ENCODE measurements at places on chromosomes 3 and 15. TPM values are rescaled to one million over a fixed set of nuclear protein-coding genes. Genes with fewer than 3 reads are reported as not detected.

DNA sequence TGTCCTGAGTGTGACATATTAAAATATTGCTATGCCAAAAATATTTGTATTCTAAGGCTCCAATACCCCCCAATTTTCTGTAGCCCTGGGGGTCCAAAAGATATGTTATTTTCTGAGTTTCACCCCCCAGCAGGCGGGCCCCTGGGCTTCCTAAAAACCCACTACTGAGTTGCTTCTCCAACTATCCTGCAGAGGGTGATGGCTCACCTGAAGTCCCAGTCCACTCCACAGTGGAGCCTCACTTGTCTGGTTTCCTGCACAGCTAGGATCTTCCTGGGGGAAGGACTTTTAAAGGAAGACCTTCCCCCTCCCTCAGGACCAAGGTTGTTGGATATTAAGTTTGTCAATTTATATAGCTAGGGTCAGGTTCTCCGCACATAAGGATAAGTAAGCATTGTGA is 1181.4 kb downstream of the ROBO2 start:
- no peak for DNase-seq

DNA sequence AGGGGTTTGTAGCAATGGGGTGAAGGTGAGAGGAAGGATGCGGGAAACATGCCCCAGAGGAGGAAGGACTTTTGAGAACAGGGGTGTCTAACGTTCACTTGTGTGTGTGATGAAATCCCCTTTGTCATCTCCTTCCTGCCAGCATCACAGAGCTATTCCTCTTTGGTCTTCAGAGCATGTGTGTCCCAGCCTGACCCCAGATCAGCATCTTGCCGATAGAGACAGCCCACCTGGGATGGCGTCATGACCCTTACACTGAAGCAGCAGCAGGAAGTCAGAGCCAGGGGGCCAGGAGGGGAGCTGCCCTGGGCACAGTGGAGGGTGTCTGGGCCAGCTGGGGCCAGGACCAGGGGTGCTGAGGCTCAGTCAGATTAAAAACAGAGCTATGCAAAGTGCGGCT is 29.9 kb upstream of the GRIP2 start:
- no peak for DNase-seq

DNA sequence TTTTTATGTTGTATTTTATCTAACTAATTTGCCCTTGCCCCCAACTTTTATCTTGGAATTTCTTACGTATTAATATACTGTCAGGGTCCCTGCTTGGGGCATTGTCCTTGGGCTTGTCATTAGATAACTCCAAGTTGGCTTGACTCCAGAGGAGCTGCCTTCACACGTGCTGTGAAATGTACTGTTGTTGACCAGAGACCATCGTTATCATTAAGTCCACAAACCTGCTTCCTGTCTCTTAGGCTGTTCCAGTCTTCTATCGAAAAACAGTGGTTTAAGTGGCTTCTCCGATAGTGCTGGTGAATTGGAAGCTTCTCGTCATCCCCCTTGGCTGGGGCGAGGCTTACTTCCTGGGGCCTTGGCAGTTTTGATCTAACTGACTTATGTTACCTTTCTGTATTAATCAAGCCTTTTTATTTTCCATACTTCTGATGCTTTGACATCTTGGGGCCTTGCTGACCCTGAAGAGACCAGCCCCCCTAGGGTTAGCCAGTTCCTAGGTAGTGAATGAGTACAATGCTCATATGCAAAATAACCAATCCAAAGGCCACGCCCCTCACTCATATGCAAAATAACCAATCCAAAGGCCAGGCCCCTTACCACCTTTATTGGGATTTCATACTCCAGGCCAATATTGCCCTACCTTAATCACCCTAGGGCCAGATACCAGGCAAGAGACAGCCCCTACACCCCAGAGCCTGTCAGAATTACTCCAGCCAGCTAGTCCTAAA is 164.5 kb downstream of the IGF1R start:
- DNase-seq, result no peak

DNA sequence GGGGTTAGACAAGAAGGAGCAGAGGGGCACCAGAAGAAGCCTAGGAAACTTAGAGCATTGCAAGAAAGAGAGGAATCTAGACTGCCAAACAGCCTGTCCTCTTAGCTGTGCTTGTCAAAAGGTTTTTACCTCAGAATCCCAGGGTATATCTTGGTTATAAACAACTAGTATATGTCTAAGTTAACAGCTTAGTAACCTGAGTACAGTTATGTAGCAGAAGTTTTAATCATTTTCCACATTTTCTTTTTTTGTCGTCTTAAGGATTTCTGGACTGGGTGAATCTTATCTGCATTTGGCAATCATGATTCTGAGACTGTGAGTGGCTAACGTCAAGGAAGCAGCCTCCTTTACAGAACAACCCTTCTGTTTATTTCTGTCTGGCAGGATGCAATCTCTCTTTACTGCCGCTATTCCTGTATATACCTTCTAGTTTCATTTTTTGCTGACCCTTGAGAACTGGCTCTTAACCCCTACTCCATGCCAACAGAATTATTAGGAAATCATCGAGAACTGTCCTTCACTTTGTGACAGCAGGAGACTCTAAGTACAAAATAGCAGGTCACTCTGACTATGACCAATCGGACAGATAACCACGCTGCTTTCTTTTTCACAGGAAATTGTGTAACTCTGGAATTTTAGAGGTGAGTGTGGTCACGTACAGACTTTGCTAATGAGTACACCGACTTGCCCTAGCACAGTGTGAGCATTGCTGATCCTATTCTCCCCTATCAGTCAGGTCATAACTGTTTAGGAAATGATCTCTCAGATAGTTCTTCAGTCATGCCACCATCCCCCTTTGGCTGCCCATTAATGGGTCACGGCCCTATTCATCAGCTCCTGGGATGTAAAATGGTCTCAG is 3.3 kb upstream of the CP start:
- DNase-seq, result peak; percentile 49

DNA sequence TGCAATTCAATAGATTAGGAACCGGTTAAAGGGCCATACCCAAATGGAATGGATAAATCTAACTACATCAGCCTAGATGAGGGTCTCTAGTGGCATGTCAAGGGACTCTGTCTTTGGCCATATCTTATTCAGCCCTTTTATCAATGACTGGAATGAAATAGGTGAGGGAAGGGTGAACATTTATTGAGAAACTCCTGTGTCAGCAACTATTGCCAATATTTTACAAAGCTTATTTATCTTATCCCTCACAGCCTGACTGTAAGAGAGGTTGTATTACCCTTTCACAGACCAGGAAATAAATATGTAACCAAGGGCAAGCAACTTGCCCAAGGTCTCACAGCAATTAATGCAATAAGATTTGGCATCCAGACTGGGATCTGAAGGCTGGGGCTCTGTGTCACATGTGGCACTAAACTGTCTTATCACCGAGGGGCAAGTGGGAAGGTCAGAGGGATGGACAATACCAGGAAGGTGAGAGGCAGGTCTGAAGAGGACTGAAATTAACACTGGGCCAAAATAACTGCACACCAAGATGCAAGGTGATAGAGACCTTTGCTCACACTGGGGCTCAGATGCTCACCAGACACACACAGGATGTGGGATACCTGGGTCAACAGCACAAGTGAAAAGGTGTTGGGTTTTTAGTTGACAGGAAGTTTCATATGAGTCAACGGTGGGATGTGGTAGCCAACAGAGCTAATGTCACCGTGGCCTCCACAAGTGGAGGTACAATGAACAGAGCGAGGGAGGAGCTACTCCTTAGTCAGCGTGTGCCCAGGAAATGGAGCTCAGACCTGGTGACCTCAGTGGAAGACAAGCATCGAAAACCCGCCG is 261.3 kb downstream of the RPLP1 start:
- no peak for DNase-seq

DNA sequence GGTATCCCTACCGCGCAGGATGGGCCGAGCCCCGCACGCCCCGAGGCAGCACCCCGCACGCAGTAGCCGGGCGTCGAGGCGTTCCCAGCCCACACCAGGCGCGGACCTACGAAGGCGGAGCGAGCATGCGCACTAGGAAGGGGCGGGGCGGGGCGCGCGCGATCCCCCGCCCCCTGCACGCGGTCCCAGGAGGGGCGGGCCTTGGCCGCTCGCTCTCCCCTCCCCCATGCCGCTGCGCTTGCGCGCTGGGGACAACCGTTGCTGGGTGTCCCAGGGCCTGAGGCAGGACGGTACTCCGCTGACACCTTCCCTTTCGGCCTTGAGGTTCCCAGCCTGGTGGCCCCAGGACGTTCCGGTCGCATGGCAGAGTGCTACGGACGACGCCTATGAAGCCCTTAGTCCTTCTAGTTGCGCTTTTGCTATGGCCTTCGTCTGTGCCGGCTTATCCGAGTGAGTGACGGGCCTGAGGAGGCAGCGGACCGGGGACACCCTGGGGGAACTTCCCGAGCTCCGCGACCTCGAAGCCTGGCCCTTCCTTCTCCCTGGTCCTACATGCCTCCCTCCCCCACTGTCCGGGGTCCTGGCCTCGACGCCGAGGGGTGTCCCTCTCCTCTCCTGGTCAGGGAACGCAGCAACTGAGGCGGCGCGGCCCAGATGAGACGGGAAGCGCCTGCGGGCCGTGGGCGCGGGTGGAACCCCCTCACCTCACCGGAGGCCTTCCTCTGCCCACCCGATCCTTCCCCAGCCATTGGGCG is at the start of gene SPESP1:
TSS of gene SPESP1 (plus strand) at position 258 of the 755 bp plus-strand sequence. CDS start at position 387, 129 bp downstream.
- no peak for DNase-seq

DNA sequence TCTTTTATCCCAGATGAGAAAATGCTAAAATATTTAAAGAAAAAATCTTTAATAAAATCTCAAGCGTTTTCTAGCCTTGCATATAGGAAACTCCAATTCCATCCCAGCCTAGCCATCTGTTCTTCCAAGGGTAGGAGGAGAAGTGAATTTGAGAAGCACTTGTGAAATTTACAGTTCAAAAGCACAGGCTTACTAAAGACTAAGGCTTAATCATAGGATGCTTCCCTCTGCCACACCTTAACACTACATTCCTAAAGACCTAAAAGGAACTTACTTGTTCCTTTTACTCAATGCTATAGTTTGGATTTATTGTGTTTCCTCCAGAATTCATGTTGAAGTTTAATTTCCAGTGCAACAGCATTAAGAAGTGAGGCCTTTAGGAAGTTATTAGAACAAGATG is 764.8 kb upstream of the CADM2 start:
- DNase-seq, result no peak

- DNase-seq, result no peak
Observed at GRCh38 chr3:149080011-149080698, 6.2 kb downstream of the HLTF start.

GRCh38 chr15:69737916-69738315 is 285.3 kb downstream of the RPLP1 start:
- DNase-seq, result no peak

GRCh38 chr3:29936766-29937165 is 655.9 kb downstream of the RBMS3 start:
- DNase-seq, result no peak

DNA sequence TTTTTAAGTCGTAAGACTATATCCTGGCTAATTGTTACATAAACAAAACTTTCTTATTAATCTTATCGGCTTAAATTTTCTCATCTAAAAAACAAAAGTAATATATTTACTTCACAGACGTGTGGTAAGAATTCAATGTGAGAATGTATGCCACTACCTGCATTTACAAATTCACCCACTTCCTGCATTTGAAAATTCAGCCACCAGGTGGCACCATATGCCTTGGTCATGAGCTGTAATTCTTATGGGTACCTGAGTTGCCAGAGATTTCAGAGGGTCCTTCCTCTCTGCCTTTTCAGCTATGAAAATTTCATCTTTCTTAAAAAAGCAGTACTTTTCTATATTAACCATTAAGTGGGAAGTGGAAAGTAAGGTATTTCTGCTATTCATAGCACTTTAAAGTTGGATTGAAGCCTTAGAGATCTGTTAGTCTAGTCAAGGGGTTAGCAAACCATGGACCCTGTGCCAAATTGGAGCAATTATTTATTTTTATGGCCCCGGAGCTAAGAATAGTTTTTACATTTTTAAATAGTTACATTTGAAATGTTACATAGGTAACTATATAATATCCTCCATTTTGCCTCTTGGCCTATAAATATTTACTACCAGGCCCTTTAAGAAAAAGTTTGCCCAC is 127.8 kb downstream of the HCN4 start:
- peak; percentile 91 for DNase-seq

- DNase-seq, result no peak
Observed at GRCh38 chr3:148389916-148390315, 307.8 kb upstream of the AGTR1 start.

DNA sequence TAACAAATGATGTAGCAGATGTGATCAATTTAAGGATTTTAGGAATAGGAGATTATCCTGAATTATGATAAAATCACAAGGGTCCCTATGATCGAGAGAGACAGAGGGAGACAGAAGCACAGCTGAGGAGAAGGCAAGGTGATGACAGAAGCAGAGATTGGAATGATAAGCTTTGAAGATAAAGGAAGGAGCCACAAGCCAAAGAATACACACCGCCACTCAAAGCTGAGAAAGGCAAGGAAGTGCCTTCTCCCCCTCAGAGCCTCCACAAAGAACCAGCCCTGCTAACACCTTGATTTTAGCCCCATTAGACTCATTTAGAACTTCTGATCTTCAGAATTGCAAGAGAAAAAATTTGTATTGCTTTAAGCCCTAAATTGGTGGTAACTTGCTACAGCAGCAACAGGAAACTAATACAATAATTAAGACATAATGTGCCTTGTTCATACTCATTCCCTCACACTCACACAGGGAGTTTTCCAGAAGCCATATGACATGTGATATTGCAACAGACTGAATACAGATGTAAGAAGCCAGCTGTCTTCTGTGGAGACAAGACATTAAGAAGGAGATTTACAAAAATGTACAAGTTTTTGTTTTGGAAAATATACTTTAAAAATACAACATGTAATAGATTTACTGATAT is 38.2 kb downstream of the TRANK1 start:
- no peak for DNase-seq

- no peak for DNase-seq
Observed at GRCh38 chr3:57935539-57935938, 72.7 kb upstream of the FLNB start.

- no peak for DNase-seq
Observed at GRCh38 chr15:93331545-93332167, 242.6 kb upstream of the RGMA start.

- no peak for DNase-seq
Observed at GRCh38 chr3:88678747-88679146, 428.7 kb upstream of the EPHA3 start.

DNA sequence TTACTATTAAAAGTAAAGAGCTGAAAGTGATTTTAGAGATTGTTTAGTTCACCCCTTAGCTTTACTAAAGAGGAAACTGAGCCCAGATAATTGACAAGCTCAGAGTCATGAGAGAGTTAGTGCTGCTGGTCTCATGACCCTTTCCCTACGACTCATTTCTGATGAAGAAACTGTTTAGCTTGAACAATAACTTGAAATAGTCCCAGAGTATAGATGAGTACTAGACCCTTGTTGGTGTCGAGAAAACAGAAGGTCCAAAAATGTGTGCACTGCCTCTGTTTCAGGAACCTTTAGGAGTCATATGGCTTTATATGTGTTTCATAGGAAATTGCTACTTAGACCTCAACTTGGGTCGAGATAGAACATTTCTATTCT is 58.2 kb downstream of the IL16 start:
- DNase-seq, result no peak

The FSD2 gene
- not detected for total RNA-seq

The SLCO3A1 gene
- total RNA-seq, result 13.8 TPM

The KIF15 gene
- 0.63 TPM for total RNA-seq

The IMPG2 gene
- 0.22 TPM for total RNA-seq

The TGM4 gene
- total RNA-seq, result not detected

The GLT8D1 gene
- 96.7 TPM for total RNA-seq

The MUC20 gene
- 12.7 TPM for total RNA-seq

The ZNF662 gene
- 20.0 TPM for total RNA-seq

The MED12L gene
- 5.9 TPM for total RNA-seq

Measured in tibial nerve (tissue), 4 donors.